ENCODE measurements at places on chromosomes 11 and 22.
A peak's percentile ranks its signal among the peaks of the same experiment; 100 is the strongest.

DNA sequence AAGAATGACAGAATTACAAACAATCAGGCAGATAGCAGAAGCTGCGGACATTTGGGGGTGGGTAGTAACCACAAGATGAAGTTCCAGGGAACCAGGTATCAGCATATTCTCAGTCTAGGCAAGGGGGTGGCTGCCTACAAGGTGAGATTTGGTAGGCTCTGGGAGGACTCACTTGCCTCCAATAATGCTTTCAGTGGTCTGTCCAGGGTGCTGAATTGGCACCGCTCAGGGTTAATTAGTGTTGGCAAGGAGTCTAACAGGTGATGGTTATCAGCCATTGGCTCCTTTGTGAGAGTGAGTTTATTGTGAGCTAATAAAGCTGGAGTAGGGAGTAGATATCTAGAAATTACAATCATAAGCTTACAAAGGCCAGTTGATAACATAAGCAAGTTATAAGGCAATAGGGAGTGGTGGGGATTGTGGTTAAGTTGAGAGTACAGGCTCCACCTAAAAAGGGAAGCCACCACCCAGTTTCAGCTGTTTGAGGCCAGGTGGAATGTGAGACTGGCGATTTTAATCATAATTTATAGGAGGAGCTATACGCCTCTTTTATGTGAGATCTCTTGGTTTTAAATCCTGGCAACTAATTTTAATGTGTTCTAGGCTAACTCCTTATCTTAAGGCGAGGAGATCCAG is 320.5 kb downstream of the MIAT start:
- no peak for DNase-seq

DNA sequence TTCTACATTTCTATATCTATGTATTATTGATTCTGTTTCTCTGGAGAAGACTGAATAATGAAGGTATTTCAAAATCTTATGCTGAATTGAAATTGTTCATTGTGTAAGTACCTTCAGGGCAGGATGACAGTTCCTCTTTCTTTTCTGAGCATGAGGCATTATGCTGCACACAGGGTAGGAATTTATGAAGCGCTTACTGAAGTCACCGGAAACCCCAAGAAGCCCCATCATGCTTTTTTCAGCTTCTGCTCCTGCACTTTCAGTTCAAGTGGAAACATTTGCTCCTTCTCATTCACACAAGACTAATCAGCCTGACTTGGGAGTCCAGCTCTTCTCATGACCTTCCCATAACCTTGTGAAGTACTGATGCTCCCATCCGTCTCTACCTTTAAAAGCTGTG is 314.7 kb upstream of the SORL1-AS1 start:
- DNase-seq, result no peak

- DNase-seq, result no peak
Observed at GRCh38 chr11:67644042-67644441, 4.5 kb upstream of the TBX10 start.

GRCh38 chr22:40531951-40532900 is 104.3 kb downstream of the MRTFA start:
- DNase-seq, result no peak

GRCh38 chr11:27436916-27437315 is 35.7 kb downstream of the LGR4 start:
- no peak for DNase-seq

DNA sequence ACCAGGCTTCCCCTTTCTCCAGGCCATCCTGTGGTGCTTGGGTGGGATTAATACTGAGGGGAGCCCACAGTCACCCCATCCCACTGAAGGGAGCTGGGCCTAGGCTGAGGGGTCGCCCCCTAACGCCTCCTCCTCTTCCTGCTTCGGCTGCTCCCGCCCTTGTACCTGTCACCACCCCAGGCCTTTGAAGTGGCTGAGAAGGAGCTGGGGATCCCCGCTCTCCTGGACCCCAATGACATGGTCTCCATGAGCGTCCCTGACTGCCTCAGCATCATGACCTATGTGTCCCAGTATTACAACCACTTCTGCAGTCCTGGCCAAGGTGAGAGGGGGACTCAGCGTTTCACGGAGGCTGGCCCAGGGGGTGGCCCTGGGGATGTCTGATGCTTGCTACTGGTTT is 6.1 kb downstream of the MICALL1 start:
- no peak for DNase-seq

DNA sequence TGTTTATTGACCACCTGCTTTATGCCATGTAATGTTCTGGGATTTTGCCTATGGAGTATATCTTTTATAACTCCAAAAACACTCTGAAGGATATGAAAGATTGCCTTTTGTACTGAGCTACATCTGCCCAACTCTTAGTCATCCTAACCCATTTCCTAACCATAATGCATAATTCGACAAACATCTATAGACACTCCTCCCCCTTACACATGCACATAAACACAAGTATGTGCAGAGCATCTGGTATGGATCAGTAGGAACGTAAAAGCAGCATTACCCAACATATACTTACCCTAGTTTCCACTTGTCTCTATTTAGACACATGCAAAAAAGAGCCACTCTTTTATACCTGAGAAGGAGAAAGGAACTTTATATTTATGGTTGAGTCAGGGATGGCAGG is 272.8 kb downstream of the FAM76B start:
- no peak for DNase-seq

- DNase-seq, result no peak
Observed at GRCh38 chr11:71474141-71474770, 21.3 kb downstream of the NADSYN1 start.

GRCh38 chr11:9016916-9017642 is 13.3 kb upstream of the NRIP3 start:
- DNase-seq, result no peak

GRCh38 chr11:125446279-125446678 is 49.8 kb downstream of the FEZ1 start:
- DNase-seq, result no peak

- no peak for DNase-seq
Observed at GRCh38 chr22:36237462-36238372, 1.6 kb downstream of the APOL2 start.

DNA sequence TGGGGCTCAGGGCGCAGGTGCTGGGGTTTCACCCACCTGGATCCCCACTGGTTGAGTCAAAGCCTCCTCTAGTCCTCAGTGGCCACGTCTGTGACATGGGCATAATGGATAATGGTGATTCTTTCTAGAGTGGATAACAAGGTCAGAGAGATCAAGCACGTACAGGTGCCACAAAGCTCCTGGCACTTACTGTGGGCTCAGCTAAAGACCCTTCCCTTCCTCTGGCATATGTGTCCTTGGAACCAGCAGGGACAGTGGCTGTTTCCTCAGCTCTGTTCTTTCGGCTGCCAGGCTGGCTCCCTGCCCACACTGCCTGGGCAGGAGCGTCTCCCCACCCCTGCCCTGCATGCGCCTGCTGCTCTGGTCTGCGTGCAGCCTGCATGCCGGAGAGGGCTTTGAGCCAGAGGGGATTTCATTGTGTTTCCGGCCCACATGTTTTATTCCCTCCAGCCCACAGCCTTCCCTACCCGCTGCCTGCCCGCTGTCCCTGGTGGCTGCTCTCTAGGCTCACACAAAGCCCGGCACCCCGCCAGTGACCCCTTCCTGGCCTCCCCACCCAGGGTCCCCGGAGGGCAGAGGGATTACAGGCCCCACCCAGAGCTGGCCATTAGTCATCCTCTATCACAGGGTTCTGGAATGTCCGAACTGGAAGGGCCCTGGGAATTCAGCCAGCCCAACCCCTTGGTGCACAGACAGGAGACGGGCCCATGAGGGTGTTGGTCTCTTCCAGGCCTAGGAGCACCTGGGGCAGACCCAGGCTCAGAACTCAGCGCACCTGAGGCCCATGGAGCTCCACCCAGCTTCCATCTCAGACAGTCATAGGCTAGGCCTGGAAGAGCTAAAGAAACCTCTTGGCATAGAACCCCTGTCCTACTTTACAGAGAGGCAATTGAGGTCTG is 55.3 kb upstream of the GCAT start:
- peak; percentile 87 for DNase-seq

- no peak for DNase-seq
Observed at GRCh38 chr22:17638182-17638431, 450 bp upstream of the BCL2L13 start.

- DNase-seq, result no peak
Observed at GRCh38 chr11:70410276-70411205, 12.2 kb downstream of the CTTN start.

DNA sequence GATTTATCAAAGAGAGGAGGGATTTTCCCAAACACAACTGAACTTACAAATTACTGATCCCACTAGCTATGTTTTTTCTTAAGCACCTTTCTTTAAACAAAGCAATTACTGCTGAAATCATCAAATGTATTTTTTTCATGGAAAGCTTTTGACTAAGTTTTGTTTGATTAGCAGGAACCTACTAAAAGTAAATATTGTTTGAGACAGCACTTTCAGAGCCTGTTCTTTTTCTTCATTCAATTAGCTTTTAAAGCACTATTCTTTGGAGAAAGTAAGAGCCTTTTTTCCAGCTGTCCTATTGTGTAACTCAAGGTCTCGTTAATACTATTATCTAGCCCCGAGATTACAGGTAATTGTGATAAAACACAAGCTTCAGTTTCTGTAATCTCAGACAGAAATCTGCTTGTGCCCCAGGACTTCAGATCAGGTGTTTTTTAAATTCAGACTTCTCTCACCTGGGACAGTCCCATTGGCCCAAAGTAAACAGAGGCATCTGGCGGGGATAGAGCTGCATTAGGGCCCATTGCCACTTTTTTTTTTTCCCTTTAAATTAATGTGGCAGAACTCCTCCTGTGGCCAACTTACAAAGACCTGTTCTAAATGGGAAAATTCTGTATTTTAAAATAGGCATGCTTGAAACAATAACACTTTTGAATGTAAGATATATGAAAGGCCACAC is 11.0 kb downstream of the CSTPP1 start:
- DNase-seq, result no peak

DNA sequence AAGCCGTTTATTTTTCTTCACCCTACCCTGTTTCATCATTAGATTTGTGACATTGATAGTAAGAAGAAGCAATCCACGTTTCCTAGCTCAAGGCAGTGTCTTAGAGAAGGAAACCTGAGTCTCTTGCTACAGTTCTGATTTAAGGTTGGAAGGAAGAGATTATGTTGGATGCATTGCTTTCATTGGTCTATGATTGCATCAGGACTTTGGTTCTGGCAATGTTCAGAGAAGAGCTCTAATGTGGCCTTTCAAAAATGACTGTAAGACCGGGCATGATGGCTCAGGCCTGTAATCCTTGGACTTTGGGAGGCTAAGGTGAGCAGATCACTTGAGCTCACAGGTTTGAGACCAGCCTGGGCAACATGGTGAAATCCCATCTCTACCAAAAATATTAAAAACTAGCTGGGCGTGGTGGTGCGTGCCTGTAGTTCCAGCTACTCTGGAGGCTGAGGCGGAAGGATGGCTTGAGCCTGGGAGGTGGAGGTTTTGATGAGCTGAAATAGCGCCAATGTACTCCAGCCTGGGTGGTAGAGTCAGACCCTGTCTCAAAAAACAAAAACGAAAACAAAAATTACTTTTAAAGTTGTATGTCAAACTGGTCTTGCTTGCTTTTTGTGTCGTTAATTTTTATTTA is 4.1 kb downstream of the NUCB2 start:
- DNase-seq, result no peak

DNA sequence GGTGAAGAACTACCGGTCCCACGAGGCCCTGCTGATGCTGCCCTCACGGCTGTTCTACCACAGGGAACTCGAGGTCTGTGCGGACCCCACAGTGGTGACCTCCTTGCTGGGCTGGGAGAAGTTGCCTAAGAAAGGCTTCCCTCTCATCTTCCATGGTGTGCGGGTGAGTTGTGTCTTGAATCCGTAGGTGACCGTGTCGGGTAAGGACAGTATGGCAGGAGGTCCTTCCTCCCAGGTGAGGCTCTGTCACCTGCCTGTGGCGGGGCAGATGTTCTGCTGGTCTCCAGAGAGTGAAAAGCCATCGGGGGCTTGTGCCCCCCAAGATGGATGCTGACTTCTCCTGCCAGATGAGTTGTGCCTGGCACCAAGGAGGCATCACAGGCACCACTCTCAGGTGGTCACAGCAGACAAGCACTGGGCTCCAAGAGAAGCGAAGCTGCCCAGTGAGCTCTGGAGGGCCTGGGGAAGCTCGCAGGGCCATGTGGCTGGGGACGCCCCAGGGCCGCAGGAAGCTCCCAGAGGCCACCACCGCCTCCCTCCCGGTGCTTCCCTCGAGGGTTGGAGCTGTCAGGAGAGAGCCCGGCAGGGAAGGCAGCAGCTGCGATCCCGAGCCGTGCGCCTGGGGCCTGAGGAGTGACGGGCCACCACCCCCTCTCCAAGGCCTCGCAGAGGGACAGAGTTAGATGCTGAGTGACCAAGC is 17.3 kb upstream of the PANX2 start:
- DNase-seq, result no peak

- no peak for DNase-seq
Observed at GRCh38 chr11:69865707-69866106, 46.5 kb upstream of the FGF3 start.

- DNase-seq, result peak; percentile 57
Observed at GRCh38 chr11:125903711-125904659, at the start of gene DDX25. Gene DDX25, plus strand, starts transcription at chr11:125904508. Its CDS starts 10 bp downstream, at chr11:125904518.

- DNase-seq, result peak; percentile 50
Observed at GRCh38 chr22:42996646-42997365, 18.1 kb downstream of the PACSIN2 start.

DNA sequence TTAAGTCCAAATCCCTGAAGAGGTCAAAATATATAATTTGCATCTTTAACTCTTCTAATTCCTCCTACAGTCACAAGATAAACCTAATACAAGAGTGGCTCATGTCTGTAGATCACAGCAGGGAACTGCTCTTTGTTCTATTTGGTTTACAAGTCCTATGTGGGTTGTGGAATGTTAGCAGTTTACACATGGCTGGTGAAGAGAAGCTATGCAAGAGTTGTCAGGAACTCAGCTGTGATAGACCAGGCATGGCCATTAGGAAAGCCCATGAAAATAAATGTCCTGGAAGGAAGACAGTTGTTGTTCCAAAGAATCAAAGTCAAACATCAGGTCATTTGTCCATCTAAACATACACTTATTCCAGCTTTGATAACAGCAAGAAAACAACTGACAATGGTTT is 312.4 kb upstream of the PITPNB start:
- DNase-seq, result no peak

All from ovary (tissue), 10 donors.